A549 treated with AZD2906 at 1 μM for 4 hours (cell line): ENCODE measurements at places on chromosomes 16 and 17. TPM values are rescaled to one million over a fixed set of nuclear protein-coding genes. Genes with fewer than 3 reads are reported as not detected.

Gene KRTAP2-3
- 0.18 TPM in 1 of 5 replicates, not detected in the others for total RNA-seq

Gene PAFAH1B1
- total RNA-seq: 167 to 190 TPM (median 183 TPM) in 5 replicates

Gene KRTAP9-8
- not detected in 5 replicates for total RNA-seq

Gene PKMYT1
- 67.8 to 94.9 TPM (median 91.6 TPM) in 5 replicates for total RNA-seq
